ENCODE measurements at places on chromosomes 2 and 18. TPM values are rescaled to one million over a fixed set of nuclear protein-coding genes. Genes with fewer than 3 reads are reported as not detected.
A peak's percentile ranks its signal among the peaks of the same experiment; 100 is the strongest.

- DNase-seq: no peak
Observed at GRCh38 chr2:3242747-3243369, 134.8 kb downstream of the EIPR1 start.

DNA sequence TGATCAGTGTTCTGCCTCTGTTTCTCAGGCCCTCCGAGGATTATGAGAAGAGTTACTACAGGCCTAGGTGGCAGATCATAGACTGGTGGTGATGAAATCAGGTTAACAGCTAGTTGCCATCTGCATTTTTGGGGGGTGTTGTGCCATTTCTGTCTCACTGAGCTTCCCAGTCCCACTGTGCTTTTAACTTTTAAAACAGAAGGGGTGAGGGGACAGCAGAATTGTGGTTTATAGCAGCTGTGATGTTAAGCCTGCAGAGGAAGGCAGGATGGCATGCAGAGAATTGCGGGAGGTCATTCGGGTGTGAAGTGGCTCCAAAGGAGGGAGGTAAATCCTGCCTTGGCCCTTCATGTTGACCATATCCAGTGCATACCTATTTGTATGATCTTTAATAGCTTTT is 5.0 kb downstream of the CAB39 start:
- DNase-seq: no peak

DNA sequence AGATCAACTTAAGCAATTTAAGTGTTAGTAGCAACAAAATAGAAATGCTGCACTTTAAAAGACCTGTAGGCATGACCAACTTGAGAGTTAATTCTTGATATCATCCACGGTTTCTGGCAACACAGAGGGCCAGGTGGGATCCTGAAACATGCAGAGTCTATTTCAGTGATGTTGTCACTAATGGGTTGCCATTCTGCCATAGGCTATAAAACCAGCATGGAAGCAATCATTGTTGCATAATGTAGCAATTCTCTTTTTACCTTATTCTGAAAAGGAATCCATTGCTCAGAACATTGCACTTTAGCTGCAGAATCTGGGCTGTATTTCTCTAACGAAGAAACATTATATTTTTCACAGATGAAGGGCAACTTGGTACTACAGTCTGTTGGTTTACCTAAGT is 53.9 kb upstream of the CD302 start:
- no peak for DNase-seq

- DNase-seq: no peak
Observed at GRCh38 chr2:238027591-238028415, 33.0 kb upstream of the SCLY start.

- DNase-seq: peak; percentile 76
Observed at GRCh38 chr2:10487081-10487740, 39.1 kb upstream of the ODC1 start.

DNA sequence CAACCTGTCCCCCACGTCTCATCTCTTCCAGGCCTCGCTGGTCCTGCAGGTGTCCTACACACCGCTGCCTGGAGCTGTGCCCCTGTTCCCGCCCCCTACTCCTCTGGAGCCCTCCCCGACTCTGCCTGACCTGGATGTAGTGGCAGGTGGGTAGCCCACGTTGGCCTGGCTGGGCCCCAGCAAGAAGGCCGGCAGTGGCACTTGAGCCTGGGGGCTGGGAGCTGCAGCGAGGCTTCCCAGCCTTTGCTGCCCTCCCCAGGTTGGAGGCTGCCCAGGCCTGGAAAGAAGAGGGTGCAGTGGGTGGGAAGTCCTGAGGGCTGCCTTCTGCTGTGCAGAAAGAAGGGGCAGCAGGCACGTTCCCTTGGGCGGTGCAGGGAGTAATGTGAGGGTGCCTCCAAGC is 58.4 kb downstream of the DYSF start:
- no peak for DNase-seq

- no peak for DNase-seq
Observed at GRCh38 chr2:113857464-113857863, 32.4 kb upstream of the ACTR3 start.

Gene ATOH8
- total RNA-seq: 38.9 TPM

Gene ALK
- 0.66 TPM for total RNA-seq

Gene LRRTM1
- not detected for total RNA-seq

Gene PTRHD1
- total RNA-seq: 30.1 TPM

Gene ABCG5
- total RNA-seq: not detected

Gene HES6
- total RNA-seq: 3.0 TPM
